Hepatic stellate cell (primary cell): ENCODE measurements at places on chromosomes 4 and X.

GRCh38 chrX:109716431-109717028, 16.5 kb downstream of the ACSL4 start:
- no peak for DNase-seq

- DNase-seq = no peak
Observed at GRCh38 chrX:131365766-131366165, 76.7 kb upstream of the IGSF1 start.

DNA sequence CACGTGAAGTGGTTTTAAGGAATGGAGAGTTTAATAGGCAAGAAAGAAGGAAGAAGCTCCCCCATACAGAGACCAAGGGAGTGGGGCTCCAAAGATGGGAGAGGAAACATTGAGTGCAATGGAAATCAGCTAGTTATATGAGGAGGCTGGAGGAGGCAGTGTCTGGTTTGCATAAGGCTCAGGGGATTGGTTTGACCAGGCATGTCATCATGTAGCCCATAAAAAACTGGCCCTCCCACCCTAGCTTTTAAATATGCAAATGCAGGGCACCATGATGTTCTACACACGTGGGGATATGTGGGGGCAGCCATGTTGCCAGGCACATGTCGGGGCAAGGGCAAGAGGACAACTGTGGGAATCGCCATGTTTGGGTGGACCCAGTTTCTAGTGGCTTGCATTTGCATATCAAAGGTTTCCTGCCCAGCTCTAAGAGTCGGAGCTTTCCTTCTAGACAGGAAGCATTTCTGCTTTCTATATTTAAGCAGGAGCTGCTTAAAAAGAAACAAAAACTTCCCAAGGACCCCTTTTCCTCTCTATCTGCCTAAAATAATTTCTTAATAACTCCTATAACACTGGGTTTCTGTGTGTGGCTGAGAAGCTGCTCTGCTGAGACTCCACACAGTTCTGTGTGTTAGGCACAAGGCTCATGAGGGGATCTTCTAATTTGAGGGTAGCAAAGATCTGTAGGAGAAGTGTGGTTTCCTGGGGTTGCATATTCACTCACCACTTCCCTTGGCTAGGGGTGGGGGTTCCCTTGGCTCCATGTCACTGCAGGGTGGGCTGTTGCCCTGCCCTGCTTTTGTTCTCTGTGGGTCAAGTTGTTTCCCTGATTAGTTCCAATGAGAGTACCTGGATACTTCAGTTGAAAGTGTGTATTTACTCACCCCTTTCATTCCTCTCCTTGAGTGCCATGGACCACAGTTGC, 113.5 kb downstream of the VSIG4 start:
- DNase-seq = no peak

GRCh38 chrX:42955349-42955748, 177.4 kb upstream of the PPP1R2C start:
- DNase-seq = no peak

DNA sequence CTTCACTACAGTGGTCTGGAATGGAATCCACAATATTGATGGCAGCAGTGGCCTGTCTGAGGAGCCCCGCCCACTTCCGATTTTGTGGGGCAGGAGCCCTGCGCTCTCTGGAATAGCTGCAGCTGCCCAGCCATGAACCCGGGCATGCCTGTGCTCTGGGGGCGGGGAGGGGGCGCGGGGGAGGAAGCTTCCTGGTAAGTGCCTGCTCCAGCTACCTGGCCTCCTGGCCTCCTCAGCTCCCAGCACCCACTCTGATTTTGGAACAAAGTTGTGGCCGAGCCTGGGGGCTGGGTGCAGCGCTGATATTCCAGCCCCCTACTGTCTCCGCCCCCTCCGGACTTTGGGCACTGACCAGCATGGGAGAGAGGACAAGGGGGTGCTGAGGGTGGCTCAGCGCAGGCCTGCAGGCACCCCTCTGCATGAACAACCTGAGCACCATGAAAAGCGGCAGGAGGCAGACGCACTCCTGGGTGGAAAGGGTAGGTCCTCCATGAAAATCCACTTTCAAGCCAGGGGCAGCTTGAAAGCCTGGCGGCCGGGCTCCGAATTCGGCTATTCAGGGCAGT, 972.7 kb upstream of the AGA start:
- DNase-seq = no peak

DNA sequence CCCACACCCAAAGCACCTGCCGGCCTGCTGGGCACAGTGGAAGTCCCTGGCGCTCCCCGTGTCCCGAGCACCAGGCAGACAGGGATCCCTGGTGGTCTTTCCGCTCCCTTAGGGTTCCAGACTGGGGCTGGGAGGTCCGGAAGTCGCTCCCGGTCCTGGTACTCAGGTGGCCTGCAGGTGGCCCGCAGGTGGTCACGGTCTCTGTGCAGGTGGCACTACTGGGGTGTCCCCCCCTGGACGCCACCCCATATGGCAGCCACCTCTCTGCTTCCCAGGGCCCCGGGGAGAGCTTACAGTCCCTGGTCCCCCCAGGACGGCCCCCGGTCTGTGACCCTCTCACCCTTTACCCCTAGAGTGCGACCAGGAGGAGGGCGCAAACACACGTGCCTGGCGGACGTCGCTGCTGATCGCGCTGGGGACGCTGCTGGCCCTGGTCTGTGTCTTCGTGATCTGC, 13.6 kb downstream of the SLC25A6 start:
- no peak for DNase-seq

DNA sequence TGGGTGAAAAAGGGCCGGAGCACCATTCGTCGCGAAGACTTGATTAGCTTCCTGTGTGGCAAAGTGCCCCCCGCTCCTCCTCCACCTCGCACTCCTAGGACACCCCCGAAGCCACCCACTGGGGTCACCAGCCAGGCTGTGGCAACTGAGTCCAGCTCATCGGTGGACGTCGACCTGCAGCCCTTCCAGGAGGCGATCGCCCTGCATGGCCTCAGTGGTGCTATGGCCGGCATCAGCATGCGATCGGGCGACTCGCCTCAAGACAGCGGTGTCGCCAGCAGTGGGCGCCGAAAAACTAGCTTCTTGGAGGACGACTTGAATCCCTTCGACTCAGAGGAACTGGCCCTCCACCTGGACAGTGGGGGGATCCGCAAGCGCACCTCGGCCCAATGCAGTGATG, 126.8 kb upstream of the CXorf66 start:
- no peak for DNase-seq

DNA sequence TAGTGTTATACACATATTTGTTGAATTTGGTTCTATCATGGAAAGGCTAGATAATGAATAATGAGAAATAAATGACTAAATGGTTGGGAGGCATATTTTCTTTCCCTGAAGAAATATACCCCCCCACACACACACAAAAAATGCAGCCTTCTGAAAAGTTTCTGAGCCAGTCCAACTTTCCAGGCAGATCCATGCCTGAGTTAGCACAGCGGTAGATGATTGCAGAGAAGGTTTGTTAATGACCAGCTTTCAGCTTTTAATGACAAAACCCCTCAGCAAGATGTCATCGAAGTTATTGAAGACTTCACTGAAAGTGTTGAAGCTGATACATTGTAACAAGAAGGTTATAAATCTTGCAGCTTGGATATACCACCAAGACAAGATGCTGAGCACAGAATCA, 61.4 kb downstream of the GBA3 start:
- DNase-seq = no peak

GRCh38 chr4:122865425-122865824, 38.8 kb downstream of the FGF2 start:
- DNase-seq = no peak
